Cardiac atrium fibroblast (primary cell): ENCODE measurements at places on chromosomes 2 and 18. TPM values are rescaled to one million over a fixed set of nuclear protein-coding genes. Genes with fewer than 3 reads are reported as not detected.

Gene NETO1
- total RNA-seq, result 0.54 TPM in 1 of 2 replicates, not detected in the other

Gene ERMN
- not detected in 2 replicates for total RNA-seq

Gene ZBTB7C
- 0.16 TPM in 1 of 2 replicates, not detected in the other for total RNA-seq

Gene SULT1C2
- not detected in 2 replicates for total RNA-seq

Gene DLX1
- not detected in 2 replicates for total RNA-seq

Gene RPRM
- total RNA-seq, result not detected in 2 replicates

Gene MRPS5
- 36.5 and 39.2 TPM in 2 replicates for total RNA-seq

Gene UGT1A10
- total RNA-seq, result not detected in 2 replicates

Gene ITGB6
- not detected in 2 replicates for total RNA-seq

Gene BIRC6
- 46.8 and 48.8 TPM in 2 replicates for total RNA-seq

Gene IL36RN
- total RNA-seq, result not detected in 2 replicates

Gene ABCB11
- total RNA-seq, result under 0.01 and 0.65 TPM in 2 replicates
